ENCODE measurements at places on chromosomes 13 and 19.

DNA sequence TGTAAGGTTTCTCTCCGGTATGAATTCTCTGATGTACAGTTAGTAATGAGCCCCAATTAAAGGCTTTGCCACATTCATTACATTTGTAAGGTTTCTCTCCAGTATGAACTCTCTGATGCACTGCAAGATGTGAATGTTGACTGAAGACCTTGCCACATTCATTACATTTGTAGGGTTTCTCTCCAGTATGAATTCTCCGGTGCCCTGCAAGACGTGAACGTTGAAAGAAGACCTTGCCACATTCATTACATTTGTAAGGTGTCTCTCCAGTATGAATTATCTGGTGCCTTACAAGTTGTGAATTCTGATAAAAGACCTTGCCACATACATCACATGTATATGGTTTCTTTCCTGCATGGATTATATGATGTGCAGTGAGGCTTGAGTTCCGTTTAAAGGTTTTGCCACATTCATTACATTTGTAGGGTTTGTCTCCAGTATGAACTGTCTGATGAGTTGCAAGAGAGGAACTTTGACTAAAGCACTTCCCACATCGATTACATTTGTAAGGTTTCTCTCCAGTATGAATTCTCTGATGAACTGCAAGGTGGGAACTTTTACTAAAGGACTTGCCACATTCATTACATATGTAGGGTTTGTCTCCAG lies 17.7 kb upstream of the ZNF432 start:
- no peak for DNase-seq

GRCh38 chr13:74131227-74131626 lies 3.0 kb downstream of the KLF12 start:
- no peak for DNase-seq

- DNase-seq = no peak
Measured at GRCh38 chr19:49921871-49922795, 6.9 kb upstream of the ATF5 start.

GRCh38 chr19:15934332-15935078 lies at the start of gene CYP4F11:
Gene CYP4F11, minus strand, starts transcription at chr19:15934529. Its CDS starts 121 bp downstream, at chr19:15934408.
- no peak for DNase-seq

DNA sequence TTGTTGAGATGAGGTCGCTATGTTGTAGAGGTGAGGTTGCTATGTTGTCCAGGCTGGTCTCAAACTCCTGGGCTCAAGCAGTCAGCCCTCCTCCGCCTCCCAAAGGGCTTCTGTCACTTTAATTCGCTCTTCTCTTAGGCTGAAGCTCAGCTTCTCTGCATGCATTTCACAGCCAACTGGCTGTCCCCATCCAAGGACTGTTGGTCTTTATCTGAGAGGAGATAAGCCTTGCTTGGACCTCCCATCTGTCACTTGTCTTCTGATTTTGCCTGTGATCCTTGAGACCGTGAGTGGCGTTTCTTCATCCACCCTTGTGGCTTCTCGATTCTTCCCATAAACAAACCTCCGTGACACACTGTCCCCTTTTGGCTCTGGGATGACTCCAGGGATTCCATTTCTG lies 24.4 kb downstream of the CERS1 start:
- DNase-seq = no peak

- DNase-seq = no peak
Measured at GRCh38 chr19:34994643-34995541, 5.2 kb upstream of the GRAMD1A start.

- no peak for DNase-seq
Measured at GRCh38 chr13:50453188-50453587, 390.3 kb downstream of the DLEU7 start.

DNA sequence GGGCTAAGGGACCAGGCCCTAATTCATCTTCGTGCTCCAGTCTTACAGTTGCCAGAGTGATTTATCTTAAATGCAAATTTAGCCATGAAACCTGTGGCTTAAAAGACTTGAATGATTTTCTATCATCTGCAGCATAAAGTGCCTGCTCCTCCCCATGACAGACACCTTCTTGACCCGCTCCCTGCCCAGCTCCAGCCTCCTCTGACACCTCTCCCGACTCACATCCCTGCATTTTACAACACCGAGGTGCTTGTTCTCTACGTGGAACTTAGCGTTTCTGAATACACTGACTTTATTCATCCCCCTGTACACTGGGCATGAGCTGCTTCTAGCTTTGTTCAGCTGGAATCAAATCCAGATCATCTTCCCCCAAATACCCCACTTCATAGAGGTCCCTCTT lies 128.7 kb upstream of the MYO16 start:
- no peak for DNase-seq

DNA sequence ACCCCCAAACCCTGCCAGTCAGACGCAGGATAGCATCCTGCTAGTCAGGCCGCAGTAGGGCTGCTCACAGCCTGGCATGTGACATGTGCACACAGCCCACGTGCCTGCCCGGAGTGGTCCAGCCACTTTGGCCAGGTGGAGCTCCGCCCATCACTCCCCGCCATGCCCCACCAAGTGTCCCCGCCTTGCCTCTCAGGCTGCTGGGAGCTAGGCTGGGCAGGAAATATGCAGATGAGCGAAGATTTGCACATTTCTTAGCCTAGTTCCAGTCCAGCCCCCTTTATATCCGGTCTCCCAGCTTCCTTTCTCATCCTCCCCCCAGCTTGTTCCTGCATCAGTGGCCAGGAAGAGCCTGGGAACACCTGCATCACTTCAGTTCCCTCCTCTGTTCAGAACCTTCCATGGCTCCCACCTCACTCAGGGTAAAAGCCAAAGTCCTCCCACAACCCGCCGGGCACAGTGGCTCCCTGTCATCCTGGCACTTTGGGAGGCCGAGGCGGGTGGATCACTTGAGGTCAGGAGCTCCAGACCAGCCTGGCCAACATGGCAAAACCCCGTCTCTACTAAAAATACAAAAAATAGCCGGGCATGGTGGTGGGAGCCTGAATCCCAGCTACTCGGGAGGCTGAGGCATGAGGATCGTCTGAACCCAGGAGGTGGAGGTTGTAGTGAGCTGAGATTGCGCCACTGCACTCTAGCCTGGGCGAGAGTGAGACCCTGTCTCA lies 2.3 kb upstream of the DOCK6 start:
- no peak for DNase-seq

GRCh38 chr19:18021121-18021755 lies 13.3 kb downstream of the ARRDC2 start:
- DNase-seq = no peak

GRCh38 chr19:40503320-40503695 lies 36.5 kb downstream of the SPTBN4 start:
- no peak for DNase-seq

DNA sequence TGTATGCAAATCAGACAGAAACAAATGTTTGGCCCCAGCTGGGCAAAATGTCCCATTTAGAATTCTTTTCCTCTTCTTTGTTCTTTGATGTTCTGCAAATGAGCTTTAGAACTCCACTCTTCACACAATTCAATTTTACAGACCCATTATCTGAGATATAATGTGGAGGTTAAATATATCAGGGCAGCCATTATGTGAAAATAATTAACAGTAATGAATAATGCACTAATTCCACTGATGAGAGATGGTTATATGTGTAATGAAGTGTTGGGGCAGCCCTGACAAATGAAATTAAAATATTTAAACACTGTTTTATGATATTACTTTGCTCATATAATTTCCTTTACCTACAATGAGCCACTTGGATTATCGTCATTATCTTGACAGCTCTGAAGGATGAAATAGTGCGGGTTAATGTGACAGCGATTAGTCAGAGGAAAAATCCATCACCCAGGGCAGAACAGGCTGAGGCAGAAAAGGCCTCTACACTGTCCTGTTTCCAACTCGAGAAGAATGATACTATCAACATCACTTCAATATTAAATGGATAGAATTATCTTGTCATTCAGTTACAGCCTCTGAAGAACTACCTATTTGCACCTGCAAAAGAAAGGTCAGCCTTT lies 321.1 kb downstream of the RBM26 start:
- no peak for DNase-seq

Data from COLO829 (cell line).